Nephron progenitor cell (in vitro differentiated cells): ENCODE measurements at places on chromosomes 6 and 20.
A peak's percentile ranks its signal among the peaks of the same experiment; 100 is the strongest.

GRCh38 chr6:143608906-143609305 lies 68.9 kb upstream of the PHACTR2 start:
- no peak overlapping the region for H3K4me3 ChIP-seq
- DNase-seq: no peak
- no peaks in the 10 kb centered on the region for H3K36me3 ChIP-seq
- no peak overlapping the region for H3K27ac ChIP-seq
- no peaks in the 10 kb centered on the region for H3K27me3 ChIP-seq
- peaks cover 33% of the 10 kb centered on the region for H3K4me1 ChIP-seq

DNA sequence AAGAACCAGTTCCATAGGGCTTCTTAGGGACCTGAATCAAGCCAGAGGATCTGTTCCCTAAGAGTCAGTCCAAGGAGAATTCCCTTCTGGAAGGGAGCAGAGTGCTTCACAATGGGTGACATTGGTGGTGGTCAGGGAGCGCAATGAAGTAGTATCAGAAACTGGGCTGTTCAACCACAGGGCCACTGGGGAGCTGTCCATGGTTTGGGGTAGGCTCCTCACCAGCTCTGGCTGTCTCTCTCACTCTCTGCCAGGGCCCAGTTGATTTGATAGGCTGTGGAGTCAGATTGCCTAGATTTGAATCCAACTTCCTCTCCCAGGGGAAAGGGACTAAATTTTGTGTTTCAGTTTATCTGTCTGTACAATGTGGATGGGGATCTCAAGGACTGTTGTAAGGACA lies 36.7 kb upstream of the CHD6 start:
- peaks cover 12% of the 10 kb centered on the region for H3K4me1 ChIP-seq
- DNase-seq: peak; percentile 63
- H3K27me3 ChIP-seq: no peaks in the 10 kb centered on the region
- H3K27ac ChIP-seq: no peak overlapping the region
- H3K36me3 ChIP-seq: no peaks in the 10 kb centered on the region

- no peaks in the 10 kb centered on the region for H3K36me3 ChIP-seq
- no peak overlapping the region for H3K27ac ChIP-seq
- no peak overlapping the region for H3K4me3 ChIP-seq
- no peaks in the 10 kb centered on the region for H3K4me1 ChIP-seq
- peaks cover 9% of the 10 kb centered on the region for H3K27me3 ChIP-seq
- DNase-seq: no peak
Measured at GRCh38 chr20:55778796-55779195, 226.5 kb downstream of the CBLN4 start.

DNA sequence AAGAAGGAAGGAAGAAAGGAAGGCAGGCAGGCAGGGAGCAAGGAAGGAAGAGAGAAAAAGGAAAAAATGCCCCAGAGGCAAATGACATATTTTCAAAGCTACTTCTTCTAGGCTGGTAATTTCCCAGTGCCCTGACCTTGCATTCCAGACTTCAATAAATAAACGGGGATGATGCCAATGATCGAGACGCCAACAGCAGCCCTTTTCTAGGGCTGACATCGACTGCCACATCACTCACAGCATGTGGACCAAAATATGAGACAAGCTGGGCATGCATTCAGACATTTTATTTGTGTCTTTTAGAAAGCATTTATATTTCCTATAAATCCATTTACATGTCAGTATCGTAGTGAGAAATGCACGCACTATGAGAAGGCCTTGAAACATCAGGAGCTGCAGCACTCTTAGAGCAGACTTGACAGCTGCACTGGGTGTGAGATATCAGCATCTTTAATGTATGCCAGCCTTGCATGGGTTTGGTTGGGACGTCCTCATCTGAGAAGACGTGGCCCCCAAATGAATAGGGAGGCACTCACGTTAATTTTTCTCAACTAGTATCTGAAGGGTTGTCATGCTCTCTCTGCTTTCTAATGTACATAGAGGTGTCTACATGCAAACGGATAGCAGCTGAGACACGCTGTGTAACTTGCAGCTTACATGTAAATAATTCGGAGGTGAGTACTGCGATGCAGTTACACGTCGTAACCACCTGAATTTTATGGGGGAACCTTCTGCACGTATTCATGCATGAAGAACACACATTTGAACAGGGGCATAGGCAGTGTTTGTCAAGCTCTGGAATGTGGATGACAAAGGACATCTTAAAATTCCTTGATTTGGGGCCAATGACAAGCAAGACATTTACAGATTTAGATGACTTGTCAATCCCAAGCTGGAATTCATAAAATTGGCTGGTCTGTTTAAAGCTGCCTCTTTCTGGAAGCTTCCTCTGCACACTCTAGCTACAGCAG lies 149.1 kb upstream of the AGPAT4 start:
- peaks cover 5% of the 10 kb centered on the region for H3K36me3 ChIP-seq
- no peak for DNase-seq
- peaks cover 6% of the 10 kb centered on the region for H3K27me3 ChIP-seq

DNA sequence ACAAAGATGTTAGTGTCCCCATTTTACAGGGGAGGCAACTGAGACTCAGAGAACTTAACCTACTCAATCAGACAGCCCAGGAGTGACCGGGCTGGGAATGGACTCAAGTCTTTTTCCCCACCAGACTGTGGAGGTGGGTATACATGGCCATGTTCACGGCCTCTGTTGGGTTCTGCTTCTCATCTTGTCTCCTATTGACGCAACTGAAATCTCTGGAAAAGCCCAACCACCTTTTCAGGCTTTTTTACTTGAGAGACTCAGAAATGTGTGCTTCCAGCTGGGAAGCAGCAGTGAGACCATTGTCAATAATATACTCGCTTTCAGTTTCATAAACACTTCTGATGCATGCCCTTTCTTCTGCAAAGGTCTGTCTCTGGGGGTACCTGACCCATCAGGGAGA lies 70.7 kb downstream of the SOBP start:
- H3K36me3 ChIP-seq: peaks cover 69% of the 10 kb centered on the region
- H3K27ac ChIP-seq: peak overlapping the region; percentile 95
- no peak for DNase-seq
- no peaks in the 10 kb centered on the region for H3K27me3 ChIP-seq
- H3K4me3 ChIP-seq: no peak overlapping the region

DNA sequence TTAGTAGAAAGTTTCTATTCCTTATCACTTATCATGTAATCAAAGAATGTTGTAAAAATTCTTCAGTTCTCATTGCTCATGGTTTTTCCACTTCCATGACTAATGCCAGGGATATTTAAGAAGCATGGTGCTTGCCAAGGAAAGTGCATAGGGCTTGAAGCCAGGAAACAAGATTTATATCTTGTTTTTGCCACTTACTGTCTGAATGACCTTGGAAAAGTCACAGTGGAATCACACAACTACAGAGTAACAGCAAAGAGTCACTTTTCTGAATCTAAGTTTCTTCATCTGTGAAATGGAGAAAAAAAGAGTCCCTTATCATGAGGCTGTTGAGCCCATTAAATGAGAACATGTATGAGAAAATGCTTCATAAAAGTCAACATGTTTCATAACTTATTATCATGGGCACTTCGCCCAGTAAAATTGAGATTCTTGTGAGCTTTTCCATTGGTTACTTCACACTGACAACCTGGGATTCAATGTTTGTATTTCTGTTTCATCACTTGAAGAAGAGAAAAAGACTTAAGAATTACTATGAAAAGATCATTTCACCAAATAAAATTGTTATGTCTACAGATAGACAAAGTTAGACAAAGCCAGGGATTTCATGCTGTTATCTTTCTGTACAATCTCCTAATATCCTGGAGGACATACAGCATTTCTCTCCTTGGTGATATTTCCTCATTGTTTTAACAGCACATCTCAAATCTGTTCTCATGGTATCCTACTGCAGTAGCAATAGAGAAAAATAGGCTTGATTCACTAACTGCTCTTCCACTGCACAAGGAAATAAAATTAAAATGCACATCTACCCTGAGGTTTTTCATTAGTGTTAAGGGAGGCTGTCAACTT lies 7.6 kb upstream of the BMP5 start:
- DNase-seq: no peak
- no peaks in the 10 kb centered on the region for H3K4me1 ChIP-seq
- H3K27me3 ChIP-seq: peaks cover 7% of the 10 kb centered on the region
- no peak overlapping the region for H3K4me3 ChIP-seq
- H3K36me3 ChIP-seq: no peaks in the 10 kb centered on the region

DNA sequence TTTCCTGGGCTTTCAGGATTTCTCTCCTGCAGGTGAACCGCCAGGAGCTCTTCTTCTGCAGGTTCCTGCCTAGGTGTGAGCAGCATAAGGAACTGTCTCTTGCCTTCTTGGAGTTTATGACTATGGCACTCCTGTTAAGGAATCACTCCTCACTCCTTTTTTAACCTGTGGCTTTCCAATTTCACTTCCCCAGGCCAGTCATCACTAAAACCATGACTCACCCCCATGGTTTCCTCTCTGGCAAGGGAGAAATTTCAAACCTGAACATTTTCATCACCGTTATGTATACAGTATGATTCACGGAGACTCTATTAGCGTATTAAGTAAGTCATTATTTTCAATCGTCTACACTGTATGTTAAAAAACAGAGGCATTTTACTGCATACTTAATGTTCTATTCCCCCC lies 78.2 kb upstream of the ARID1B start:
- no peak for DNase-seq
- H3K27me3 ChIP-seq: peaks cover 4% of the 10 kb centered on the region
- peaks cover 15% of the 10 kb centered on the region for H3K4me1 ChIP-seq
- no peak overlapping the region for H3K4me3 ChIP-seq
- no peaks in the 10 kb centered on the region for H3K36me3 ChIP-seq

DNA sequence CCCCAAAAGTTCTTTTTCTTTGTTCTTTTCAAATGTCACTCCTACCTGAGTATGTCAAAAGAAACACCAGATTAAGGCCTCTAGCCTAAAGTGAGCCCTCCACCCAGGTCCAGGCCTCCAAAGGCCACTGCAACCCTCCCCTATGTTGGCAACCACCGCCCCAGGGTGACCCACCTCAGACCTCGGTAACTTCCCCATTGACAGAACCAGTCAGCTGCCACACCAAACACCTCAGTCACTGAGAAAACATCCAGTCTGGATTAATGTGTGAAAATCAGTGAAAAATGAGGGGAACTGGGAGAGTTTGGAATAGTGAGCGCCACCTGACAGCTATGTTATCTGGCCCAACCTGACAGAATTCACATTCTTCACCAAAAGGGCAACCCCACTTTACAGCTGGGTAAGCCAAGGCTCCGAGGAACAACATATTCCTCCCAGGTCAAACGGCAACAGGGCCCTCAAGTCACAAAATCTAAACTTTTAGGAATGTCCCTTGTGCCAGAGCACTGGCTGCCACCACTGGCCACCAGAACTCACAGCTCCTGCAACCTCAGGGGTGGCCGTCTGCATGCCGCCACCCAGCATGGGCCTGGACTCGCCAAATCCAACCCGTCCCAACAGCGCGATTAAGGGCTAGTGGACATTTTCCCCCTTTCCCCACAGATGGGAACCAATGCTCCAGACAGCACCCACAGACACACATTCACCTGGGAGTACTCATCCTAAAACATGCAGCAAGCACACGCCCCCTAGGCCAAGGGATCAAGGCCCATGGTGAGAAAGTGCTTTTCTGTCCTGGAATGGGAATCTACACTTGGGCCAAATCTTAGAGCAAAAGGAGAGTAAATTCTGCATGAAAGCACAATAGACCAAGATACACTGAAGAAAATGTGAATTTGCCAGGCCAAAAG lies 4.8 kb downstream of the TAF4 start:
- H3K36me3 ChIP-seq: peaks cover 42% of the 10 kb centered on the region
- peaks cover 39% of the 10 kb centered on the region for H3K4me1 ChIP-seq
- no peak overlapping the region for H3K4me3 ChIP-seq

GRCh38 chr6:6557504-6557839 lies 31.0 kb upstream of the LY86 start:
- no peak for DNase-seq
- H3K4me3 ChIP-seq: no peak overlapping the region
- H3K27ac ChIP-seq: no peak overlapping the region
- H3K4me1 ChIP-seq: no peaks in the 10 kb centered on the region

DNA sequence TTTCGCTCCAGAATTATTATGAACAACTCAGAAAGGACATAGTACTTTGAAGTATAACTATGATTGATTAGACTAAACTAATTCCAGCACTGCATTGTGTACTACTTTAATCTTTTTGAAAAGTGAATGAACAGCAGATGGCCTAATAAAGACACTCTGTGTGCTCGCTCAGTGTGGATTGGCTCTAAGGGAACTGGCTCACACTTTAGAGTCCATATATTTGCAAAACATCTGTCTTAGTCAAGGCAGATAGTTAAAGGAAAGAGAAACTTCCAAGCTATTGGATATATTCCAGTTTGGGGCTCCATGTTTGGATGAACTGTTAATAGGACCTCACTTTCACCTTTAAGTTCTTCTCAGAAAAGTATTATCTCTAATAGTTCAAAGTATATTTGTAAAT lies 218.9 kb downstream of the EYA4 start:
- no peak for DNase-seq
- no peaks in the 10 kb centered on the region for H3K27me3 ChIP-seq
- no peaks in the 10 kb centered on the region for H3K36me3 ChIP-seq
- H3K4me1 ChIP-seq: peaks cover 41% of the 10 kb centered on the region

- H3K4me3 ChIP-seq: peak overlapping the region; percentile 83
- peak; percentile 2 for DNase-seq
- peaks cover 63% of the 10 kb centered on the region for H3K27me3 ChIP-seq
- no peaks in the 10 kb centered on the region for H3K36me3 ChIP-seq
Measured at GRCh38 chr6:96014846-96015517, 792 bp upstream of the FUT9 start.

DNA sequence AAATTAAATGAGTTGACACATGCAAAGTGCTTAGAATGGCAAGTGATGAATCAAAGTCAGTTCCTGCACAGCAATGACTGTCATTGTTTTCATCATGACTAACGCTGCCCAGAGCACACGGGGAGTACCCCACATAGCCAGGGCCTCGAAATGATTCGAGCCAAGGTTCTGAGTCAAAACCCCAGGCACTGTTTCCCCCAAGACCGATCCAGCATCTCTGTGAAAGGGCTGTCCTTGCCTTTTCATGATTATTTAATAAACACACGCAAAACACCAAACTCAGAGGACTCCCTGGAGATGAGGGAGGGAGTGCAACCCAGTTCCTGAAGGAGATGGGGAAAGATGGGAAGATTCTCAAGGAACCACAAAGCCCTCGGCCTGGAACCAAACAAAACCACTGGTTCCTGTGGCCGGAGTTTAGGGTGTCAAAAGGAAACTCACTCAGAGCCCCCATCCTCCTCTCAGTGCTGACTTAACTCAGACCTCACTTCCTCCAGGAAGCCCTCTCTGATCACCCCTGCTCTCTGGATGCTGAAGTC lies 3.8 kb downstream of the PREX1 start:
- no peak overlapping the region for H3K4me3 ChIP-seq
- peaks cover 68% of the 10 kb centered on the region for H3K4me1 ChIP-seq
- H3K27ac ChIP-seq: no peak overlapping the region
- peaks cover 2% of the 10 kb centered on the region for H3K27me3 ChIP-seq
- H3K36me3 ChIP-seq: peaks cover 5% of the 10 kb centered on the region
- no peak for DNase-seq

DNA sequence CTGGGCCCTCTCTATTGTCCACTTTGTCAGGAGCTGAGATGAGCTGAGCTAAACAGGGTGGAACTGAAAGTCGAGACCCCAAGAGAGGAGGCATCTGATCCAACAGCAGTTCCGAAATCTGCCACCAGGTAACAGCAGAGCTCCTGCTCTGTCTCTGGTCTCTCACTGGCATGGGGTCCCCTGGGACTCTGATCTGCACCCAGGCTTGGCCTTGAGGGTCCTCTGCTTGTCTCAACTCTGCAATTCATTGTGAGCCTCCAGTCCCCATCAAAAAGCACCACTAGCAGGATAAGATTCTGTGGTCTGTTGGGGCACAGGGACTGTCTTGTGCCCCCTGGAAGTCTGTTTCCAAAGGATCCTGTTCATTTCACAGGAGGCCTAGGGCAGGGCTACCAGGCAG lies 62.5 kb upstream of the TOP1 start:
- peaks cover 16% of the 10 kb centered on the region for H3K27me3 ChIP-seq
- peak; percentile 32 for DNase-seq
- no peaks in the 10 kb centered on the region for H3K36me3 ChIP-seq
- H3K4me1 ChIP-seq: peaks cover 19% of the 10 kb centered on the region
